Activated CD4-positive, alpha-beta T cell treated with anti-CD3 and anti-CD28 coated beads, Interleukin-2, amount 10 ng/mL, durations not matched to agents 24 days and 14 days (primary cell): ENCODE measurements at places on chromosomes 16 and 17. TPM values are rescaled to one million over a fixed set of nuclear protein-coding genes. Genes with fewer than 3 reads are reported as not detected.

The METTL9 gene
- 65.6 and 66.7 TPM in 2 replicates for total RNA-seq

The RGS11 gene
- 0.14 TPM in 1 of 2 replicates, not detected in the other for total RNA-seq

The HOXB2 gene
- total RNA-seq: 26.0 and 28.1 TPM in 2 replicates

The MRPS7 gene
- total RNA-seq: 121 and 127 TPM in 2 replicates

The TBC1D3L gene
- total RNA-seq: 16.8 and 17.6 TPM in 2 replicates

The CIAPIN1 gene
- 85.4 TPM in 2 replicates for total RNA-seq

The ABCC11 gene
- 0.12 TPM in 1 of 2 replicates, not detected in the other for total RNA-seq

The ESRP2 gene
- 0.07 and 0.09 TPM in 2 replicates for total RNA-seq

GRCh38 chr17:42188749-42189650, 3.7 kb upstream of the HCRT start:
- H3K27me3 ChIP-seq: no peaks in the 10 kb centered on the region
- H3K4me1 ChIP-seq: peaks cover 21% of the 10 kb centered on the region
- H3K4me3 ChIP-seq: no peak overlapping the region
- no peaks in the 10 kb centered on the region for H3K36me3 ChIP-seq
- H3K27ac ChIP-seq: no peak overlapping the region

GRCh38 chr17:5122586-5123342, 6.9 kb downstream of the USP6 start:
- H3K4me1 ChIP-seq: no peaks in the 10 kb centered on the region
- no peaks in the 10 kb centered on the region for H3K36me3 ChIP-seq
- H3K27ac ChIP-seq: no peak overlapping the region
- peak overlapping the region; percentile 42 for H3K4me3 ChIP-seq
- peaks cover 30% of the 10 kb centered on the region for H3K27me3 ChIP-seq
- DNase-seq: no peak

GRCh38 chr16:73020409-73020884, 27.5 kb downstream of the ZFHX3 start:
- H3K4me1 ChIP-seq: no peaks in the 10 kb centered on the region
- no peaks in the 10 kb centered on the region for H3K36me3 ChIP-seq
- H3K27me3 ChIP-seq: no peaks in the 10 kb centered on the region
- no peak overlapping the region for H3K27ac ChIP-seq

GRCh38 chr17:29732209-29732608, 109.5 kb upstream of the CORO6 start:
- H3K27me3 ChIP-seq: no peaks in the 10 kb centered on the region
- H3K36me3 ChIP-seq: peaks cover 19% of the 10 kb centered on the region
- no peak overlapping the region for H3K27ac ChIP-seq
- H3K4me1 ChIP-seq: peaks cover 25% of the 10 kb centered on the region

DNA sequence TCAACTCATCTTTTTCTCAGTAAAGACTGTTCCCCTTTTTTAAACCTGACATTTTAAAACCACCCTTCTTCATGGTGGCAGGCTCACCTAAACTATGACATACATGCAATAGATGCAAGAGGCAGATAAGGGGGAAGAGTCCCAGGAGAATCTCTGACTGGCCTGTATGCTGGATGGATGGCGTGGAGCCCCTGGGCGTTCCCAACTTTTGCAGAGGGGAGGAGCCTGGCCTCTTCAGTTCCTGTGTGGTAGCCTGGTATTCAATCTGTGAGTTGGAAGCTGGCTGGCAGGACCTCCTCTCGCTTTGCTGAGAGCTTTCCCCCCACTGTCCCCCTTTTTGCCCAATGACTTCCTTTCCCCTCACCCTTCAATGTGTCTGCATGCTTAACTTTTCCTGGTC, 217.6 kb upstream of the CA10 start:
- H3K4me3 ChIP-seq: no peak overlapping the region
- no peaks in the 10 kb centered on the region for H3K4me1 ChIP-seq
- no peaks in the 10 kb centered on the region for H3K36me3 ChIP-seq

DNA sequence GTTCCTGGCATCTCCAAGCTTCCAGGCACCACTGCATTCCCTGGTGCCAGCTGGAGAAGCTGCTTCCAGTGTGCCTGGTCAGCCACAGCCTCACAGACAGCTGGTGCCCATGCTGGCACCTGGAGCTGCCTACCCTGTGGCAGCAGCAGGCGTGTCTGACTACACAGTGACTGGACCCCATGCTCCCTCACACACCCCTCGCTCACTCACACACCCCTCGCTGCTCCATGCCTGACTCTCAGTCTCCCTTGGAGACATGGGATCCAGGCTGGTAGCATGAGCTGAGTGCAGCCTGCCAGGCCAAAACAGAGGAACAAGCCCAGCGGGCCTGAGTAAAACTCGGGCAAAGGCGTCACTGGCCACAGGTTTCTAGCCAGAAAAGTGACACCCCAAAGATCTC, 59.1 kb upstream of the SMIM36 start:
- H3K27ac ChIP-seq: no peak overlapping the region
- peaks cover 9% of the 10 kb centered on the region for H3K4me1 ChIP-seq
- no peaks in the 10 kb centered on the region for H3K36me3 ChIP-seq
- H3K4me3 ChIP-seq: no peak overlapping the region
- H3K27me3 ChIP-seq: peaks cover 27% of the 10 kb centered on the region
- no peak for DNase-seq

GRCh38 chr16:68408967-68409366, 39.3 kb downstream of the SMPD3 start:
- H3K27ac ChIP-seq: no peak overlapping the region
- no peak for DNase-seq
- H3K36me3 ChIP-seq: no peaks in the 10 kb centered on the region
- peaks cover 19% of the 10 kb centered on the region for H3K27me3 ChIP-seq

DNA sequence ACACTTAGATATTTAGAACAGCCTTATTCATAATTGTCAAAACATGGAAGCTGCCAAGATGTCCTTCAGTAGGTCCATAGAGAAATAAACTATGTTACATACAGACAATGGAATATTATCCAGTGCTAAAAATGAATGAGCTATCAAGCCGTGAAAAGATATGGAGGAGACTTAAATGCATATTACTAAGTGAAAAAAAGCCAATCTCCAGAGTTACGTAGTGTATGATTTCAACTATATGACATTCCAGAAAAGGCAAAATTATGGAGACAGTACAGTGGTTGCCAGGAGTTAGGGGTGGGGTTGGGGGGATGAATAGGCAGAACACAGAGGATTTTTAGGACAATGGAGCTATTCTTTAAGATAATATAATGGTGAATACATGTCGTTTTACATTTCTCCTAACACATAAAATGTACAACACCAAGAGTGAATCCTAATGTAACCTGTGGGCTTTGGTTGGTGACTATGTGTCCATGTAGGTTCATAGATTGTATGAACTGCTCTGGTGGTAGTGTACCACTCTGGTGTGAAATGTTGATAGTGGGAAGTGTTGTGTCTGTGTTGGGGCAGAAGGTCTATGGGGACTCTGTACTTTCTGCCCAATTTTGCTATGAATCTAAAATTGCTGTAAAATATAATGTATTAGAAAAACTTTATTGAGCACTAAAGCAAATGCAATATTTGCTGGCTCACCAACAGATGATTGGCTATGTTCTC, 122.6 kb downstream of the USP22 start:
- peak; percentile 29 for DNase-seq
- no peak overlapping the region for H3K4me3 ChIP-seq
- no peak overlapping the region for H3K27ac ChIP-seq
- peaks cover 43% of the 10 kb centered on the region for H3K27me3 ChIP-seq

DNA sequence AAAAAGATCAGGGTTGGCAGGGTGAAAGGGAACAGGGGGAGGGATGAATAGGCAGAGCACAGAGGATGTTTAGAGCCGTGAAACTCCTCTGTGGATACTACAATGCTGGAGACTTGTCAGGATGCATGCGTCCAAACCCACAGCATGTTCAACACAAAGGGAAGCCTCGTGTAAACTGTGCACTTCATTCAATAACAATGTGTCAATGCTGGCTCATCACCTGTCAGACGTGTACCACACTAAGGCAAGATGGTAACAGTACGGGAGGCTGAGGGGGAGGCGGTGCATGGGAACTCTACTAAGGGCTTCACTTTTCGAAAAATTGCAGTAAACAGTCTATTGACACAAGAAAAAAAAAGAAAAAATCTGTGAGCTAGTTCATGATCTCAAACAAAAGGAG, 63.7 kb downstream of the C16orf95 start:
- no peak for DNase-seq
- H3K36me3 ChIP-seq: no peaks in the 10 kb centered on the region
- no peak overlapping the region for H3K4me3 ChIP-seq
- peaks cover 8% of the 10 kb centered on the region for H3K4me1 ChIP-seq
- no peaks in the 10 kb centered on the region for H3K27me3 ChIP-seq
- H3K27ac ChIP-seq: no peak overlapping the region

GRCh38 chr16:9434659-9435058, 343.2 kb downstream of the HAPSTR1 start:
- no peak overlapping the region for H3K27ac ChIP-seq
- no peak for DNase-seq
- no peak overlapping the region for H3K4me3 ChIP-seq
- H3K36me3 ChIP-seq: no peaks in the 10 kb centered on the region

DNA sequence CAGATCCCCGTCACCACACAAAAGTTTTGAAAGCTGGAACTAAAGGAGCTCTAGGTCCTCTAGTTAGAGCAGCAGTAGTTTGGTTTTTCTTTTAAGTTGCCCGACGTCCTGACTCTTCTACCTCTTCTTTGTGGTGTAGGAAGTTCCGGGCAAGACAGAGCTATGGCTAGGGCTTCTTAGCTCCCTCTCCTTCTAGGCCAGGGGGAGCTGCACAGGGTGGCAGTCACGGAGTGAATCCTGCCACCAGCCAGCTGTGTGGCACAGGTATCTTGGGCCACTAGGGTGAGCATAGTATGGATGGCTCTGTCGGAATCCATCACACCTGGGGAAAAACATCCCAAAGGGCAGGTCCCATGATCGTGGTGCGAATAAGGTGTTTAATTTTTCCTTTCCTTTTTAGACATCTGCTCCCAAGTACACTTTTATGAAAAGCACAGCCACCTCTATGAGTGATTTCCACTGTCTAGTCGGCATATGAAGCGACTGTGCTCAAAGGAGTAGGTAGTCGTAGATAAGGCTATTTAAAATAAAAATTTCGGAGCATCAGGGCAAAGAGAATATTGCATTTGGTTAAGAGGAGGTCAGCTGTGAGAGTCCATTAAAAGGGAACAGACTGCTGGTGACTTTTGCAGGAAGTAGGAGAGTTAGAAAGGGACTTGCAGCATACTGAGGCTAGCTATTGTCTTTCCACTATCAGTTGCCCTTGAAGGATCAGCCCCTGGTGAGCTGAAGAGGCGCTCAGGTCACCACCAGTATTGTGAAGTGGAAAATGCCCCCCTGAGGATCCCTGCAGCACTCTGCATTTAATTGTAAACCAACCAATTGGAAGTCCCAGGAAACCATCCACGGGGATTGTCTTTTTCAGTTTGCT, 2.1 kb downstream of the PRKCA start:
- H3K36me3 ChIP-seq: peaks cover 53% of the 10 kb centered on the region
- peak overlapping the region; percentile 98 for H3K27ac ChIP-seq
- no peaks in the 10 kb centered on the region for H3K27me3 ChIP-seq
- DNase-seq: peak; percentile 80

DNA sequence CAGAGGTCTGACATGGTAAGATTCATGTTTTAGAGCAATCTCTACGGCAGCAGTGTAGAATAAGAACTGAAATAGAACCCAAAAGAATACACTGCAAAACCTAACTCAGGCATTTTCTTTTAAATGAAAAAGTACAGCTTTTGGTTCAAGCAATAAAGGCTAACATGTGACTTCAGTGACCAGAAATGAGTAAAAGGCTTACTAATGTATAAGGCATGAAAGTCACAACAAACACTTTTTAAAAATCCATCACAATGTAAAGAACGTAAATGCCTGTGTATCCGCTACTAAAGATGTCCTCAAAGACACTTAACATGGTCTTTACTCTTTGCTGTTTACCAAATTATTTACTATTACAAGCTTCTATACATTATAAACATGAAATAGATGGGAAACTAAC, 16.6 kb downstream of the KIAA0753 start:
- DNase-seq: no peak
- H3K27ac ChIP-seq: no peak overlapping the region
- no peaks in the 10 kb centered on the region for H3K4me1 ChIP-seq
- no peak overlapping the region for H3K4me3 ChIP-seq

- no peaks in the 10 kb centered on the region for H3K4me1 ChIP-seq
- H3K27ac ChIP-seq: no peak overlapping the region
- H3K36me3 ChIP-seq: no peaks in the 10 kb centered on the region
- no peak overlapping the region for H3K4me3 ChIP-seq
- H3K27me3 ChIP-seq: peaks cover 18% of the 10 kb centered on the region
- no peak for DNase-seq
These were observed 65.0 kb downstream of the CRISPLD2 start for GRCh38 chr16:84884596-84885341.

DNA sequence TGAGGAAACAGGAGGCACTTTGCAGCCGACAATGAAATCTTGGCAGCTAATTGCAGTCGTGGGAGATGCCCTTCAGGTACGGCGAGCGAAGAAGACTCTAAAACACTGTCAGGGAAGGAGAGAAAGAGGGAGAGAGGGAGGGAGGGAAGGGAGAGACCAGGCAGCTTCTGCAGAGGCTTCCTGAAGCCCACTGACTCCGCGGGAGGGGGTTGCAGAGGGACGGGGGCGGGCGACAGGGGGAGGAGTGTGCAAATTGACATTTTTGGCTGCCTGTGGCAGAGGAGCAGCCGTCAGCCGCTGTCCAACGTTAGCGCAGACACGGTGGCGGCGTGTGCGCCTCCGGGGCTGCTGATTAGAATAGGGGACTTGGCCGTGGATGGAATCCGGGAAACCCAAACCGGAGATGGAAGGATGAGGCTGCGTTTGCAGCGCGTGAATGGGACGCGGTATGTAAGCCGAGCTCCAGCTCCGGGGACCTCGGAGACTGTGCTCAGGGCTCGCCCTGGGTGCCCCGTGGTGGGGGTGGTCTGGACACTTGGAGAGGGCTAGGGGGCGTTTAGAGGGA, 849.1 kb upstream of the RBFOX1 start:
- H3K4me1 ChIP-seq: no peaks in the 10 kb centered on the region
- H3K27me3 ChIP-seq: peaks cover 2% of the 10 kb centered on the region
- DNase-seq: no peak
- H3K36me3 ChIP-seq: no peaks in the 10 kb centered on the region
- no peak overlapping the region for H3K4me3 ChIP-seq

GRCh38 chr17:50586421-50587247, 26.1 kb downstream of the CACNA1G start:
- no peak overlapping the region for H3K4me3 ChIP-seq
- no peaks in the 10 kb centered on the region for H3K4me1 ChIP-seq
- no peak for DNase-seq
- no peak overlapping the region for H3K27ac ChIP-seq

DNA sequence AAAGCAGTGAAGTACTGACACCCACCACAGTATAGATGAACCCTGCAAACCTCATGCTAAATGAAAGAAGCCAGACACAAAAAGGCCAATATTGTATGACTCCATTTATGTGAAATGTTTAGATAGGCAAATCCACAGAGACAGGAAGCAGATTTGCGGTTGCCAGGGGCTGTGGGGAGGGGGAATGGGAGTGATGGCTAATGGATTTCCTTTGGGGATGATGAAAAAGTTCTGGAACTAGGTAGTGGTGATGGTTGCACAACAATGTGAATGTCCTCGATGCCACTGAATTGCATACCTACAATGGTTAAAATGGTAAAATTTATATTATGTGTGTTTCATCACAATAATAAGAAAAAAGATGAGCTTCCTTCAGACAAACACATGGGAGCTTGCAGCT, 28.4 kb upstream of the WFIKKN2 start:
- H3K27ac ChIP-seq: no peak overlapping the region
- H3K4me1 ChIP-seq: no peaks in the 10 kb centered on the region
- no peak for DNase-seq
- H3K4me3 ChIP-seq: no peak overlapping the region
- no peaks in the 10 kb centered on the region for H3K36me3 ChIP-seq
- peaks cover 4% of the 10 kb centered on the region for H3K27me3 ChIP-seq

- DNase-seq: no peak
- H3K36me3 ChIP-seq: no peaks in the 10 kb centered on the region
- peaks cover 50% of the 10 kb centered on the region for H3K4me1 ChIP-seq
These were observed 29.7 kb downstream of the CDK5R1 start for GRCh38 chr17:32516450-32516849.
